ENCODE measurements at places on chromosomes 13 and 19.
A peak's percentile ranks its signal among the peaks of the same experiment; 100 is the strongest.

GRCh38 chr13:28574617-28575142, 79.8 kb upstream of the FLT1 start:
- no peak for DNase-seq

DNA sequence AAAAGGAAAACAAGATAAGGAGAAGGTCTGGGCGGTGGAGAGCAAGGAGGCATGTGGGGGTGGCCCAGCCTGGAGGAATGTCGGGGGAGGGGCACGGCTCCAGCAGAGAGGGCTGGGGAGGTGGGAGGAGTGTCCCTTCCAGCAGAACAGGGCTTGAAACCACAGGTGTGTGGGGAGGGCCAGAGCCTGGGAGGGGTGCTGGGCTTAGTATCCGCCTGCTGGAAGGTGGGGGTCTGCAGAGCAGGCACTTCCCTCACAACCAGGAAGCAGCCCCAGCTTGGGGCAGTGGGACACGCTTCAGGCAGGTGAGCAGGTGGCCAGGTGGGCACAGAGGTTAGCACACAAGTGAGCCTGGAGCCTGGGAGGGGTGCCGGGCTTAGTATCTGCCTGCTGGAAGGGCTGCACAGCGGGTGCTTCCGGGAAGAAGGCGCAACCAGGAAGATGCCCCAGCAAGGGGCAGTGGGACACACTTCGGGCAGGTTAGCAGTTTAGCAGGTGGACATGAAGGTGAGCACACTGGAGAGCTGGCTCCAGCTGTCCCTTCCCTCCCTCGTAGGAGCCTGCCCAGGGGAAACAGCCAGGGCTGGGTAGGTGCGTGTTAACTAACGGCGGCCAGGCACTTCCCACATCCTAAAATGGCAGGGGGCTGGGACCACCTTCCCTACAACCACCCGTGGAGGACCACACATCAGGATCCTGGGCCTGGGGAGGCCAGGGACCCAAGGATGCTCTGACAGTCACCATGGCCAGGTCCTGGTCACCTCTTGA, 3.0 kb downstream of the GAS6 start:
- peak; percentile 12 for DNase-seq

DNA sequence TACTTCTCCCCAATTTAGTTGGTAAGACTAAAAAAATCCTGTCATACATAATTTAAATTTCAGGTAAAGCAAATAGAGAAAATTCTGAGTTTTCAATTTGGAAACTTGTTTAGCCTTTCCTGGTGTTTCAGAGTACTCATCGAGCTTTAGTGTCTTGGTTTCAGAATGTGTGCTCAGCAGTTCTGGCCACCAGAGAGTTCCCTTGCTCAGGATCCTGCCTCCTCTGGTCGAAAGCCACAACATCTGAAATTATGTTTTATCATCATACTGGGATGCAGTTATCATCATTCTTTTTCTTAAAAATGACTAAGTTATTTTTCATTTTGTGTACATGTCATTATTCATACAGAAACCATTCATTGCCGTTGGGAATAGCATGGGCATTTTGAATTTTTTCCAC, 263.2 kb upstream of the SPRY2 start:
- peak; percentile 35 for DNase-seq

- no peak for DNase-seq
Measured at GRCh38 chr13:99421271-99421670, 80.0 kb upstream of the TM9SF2 start.

GRCh38 chr19:40641281-40641680, 40.1 kb downstream of the LTBP4 start:
- DNase-seq = peak; percentile 78
